ENCODE measurements at places on chromosomes 3 and 15.

DNA sequence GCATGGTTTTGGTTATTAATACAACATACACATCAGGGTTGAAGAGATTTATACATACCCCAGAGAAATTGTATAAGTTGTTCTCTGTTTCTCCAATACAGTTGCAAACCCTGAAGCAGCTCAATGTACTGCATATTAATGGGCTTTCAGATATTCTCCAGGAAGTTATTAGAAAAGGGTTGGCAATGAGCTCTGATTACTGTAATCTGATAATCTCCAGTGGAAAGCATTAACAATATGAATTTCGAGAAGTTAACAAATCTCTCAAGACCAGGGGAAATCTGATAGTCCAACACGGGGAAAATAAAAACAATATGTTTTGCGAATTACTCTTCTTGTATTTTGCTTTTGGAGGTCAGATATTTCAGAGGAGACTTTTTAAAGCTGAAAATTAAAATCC lies 950.1 kb downstream of the TBL1XR1 start:
- DNase-seq, result no peak

DNA sequence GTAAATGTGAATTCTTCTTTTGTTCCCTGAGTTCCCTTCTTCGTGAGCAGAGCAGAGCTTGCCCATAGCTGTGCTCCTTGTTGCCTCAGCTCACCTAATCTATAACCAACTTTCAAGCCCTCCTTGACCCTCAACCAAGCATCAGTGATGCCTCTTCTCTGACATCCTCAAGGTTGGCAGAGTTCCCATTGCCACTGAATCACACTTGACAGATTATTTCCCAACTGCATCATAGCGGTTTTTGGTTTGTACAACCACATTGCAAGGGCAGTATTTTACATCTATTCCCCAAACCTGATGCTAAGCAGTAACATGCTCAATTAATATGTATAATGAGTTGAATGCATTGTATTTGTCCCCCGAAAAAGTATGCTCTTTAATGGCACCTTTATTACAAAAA lies 133.0 kb upstream of the SNTN start:
- DNase-seq, result no peak

DNA sequence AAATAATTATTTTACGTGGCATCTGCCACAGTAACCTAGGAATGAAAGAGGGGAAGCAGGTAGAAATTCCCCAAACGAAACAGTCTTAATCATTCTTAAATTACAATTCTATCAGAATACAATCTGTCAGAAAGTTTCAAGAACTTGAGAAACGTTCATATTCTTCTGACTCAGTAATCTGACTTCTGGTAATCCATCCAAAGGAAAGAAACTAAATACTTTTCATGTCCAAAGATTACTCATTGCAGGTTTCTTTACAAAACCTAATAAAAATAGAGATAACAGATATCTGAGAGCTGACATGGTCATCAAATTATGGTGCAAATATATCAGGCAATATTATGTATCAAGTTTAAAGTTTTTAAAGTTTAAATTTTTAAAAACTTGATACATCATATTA lies 109.4 kb downstream of the DLG1 start:
- no peak for DNase-seq

GRCh38 chr3:115217678-115218451 lies 70.8 kb upstream of the ZBTB20 start:
- peak; percentile 41 for DNase-seq

GRCh38 chr15:91866371-91866905 lies 12.9 kb downstream of the SLCO3A1 start:
- DNase-seq, result no peak

GRCh38 chr3:58567251-58567515 lies 10.0 kb downstream of the FAM107A start:
- no peak for DNase-seq

GRCh38 chr3:192273001-192273696 lies 454.2 kb downstream of the FGF12 start:
- DNase-seq, result no peak

DNA sequence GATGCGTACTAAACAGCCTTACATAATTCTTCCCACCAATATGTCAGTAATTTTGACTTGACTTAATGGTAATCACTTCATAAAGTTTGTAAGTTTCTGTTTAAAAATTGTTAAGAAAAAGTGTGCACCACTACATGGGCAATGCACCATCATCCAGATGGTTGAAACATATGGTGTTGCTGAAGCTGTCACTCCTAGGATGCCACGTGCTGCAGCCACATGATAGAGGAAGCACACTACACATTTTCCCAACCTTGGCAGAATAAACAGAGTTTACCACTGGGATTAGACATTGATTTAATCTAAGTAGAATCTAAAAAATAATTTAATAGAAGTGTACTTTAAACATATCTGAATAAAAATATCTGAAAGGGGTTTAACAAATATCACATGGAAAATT lies 1209.9 kb downstream of the NSUN3 start:
- DNase-seq, result no peak

DNA sequence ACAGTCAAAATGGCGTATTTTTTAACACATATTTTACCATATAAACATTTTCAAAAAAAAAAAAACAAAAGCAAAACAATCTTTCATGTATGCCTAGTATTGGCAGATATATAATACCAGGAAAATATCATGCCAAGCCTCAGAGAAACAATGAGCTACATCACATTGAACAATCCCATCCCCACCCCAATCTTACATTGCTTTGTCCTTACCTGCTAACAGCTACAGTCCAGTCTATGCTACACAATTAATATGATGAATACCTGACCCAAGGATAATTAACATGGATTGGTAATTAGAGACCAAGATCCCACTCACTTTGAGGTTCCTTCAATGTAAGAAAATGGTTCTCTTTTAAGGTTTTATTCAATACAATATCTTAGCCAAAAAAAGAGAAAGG lies 7.6 kb upstream of the SATB1 start:
- no peak for DNase-seq

DNA sequence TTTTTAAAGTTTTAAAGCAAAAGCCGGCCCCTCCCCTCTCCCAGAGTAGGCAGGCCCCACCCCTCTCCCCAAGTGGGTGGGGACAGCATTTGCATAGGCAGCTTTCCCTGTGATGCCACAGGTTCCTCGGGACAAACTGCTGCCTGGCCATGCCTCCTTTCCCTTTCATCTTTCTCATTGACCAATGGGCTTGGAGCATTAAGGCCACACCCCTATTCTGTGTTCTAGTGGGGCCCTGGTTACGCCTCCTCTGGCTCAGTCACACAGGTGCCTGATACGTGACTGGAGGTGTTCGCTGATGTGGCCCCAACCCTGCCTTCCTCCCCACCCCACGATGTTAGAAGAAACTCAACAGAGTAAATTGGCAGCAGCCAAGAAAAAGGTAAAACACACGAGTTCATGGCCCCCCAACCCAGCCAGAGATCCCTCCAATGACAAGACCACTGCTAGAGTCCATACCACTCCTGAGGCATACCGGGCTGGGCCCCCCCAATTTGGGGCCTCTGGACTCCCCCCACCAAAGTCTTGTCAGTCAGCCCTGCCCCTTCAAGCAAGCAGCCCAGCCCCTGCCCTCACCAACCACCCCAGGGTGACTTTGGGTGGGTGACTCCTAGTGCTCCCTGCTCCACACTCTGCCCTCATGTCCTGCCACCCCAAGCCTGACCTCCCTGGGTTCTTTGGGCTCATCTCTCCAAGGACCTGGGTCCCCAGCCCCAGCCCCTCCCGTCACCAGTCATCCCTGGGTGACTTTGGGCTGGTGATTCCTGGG lies 62.8 kb upstream of the CSPG4 start:
- DNase-seq, result no peak

- no peak for DNase-seq
These were observed 115.9 kb downstream of the TOP2B start for GRCh38 chr3:25548836-25549235.

GRCh38 chr3:112604536-112604935 lies 36.4 kb downstream of the CCDC80 start:
- DNase-seq, result peak; percentile 14

DNA sequence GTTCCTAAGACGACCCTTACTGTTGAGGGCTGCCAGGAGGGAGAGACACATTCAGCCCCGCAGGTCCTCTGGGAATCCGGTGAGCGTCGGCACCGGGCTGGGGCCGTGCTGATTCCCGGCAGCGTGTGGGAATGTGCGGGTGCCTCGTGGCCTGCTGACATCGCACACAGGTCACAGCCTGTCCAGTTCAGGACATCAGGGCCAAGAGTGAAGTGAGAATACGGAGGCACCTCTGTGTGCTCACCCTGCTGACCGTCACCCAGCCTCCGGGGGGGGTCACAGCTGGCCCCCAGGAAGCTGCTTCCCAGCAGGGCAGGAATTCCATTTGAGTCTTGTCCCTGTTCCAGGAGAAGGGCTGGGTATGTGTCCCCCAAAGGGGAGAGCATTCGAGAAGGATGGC lies 53.6 kb downstream of the PGPEP1L start:
- no peak for DNase-seq

DNA sequence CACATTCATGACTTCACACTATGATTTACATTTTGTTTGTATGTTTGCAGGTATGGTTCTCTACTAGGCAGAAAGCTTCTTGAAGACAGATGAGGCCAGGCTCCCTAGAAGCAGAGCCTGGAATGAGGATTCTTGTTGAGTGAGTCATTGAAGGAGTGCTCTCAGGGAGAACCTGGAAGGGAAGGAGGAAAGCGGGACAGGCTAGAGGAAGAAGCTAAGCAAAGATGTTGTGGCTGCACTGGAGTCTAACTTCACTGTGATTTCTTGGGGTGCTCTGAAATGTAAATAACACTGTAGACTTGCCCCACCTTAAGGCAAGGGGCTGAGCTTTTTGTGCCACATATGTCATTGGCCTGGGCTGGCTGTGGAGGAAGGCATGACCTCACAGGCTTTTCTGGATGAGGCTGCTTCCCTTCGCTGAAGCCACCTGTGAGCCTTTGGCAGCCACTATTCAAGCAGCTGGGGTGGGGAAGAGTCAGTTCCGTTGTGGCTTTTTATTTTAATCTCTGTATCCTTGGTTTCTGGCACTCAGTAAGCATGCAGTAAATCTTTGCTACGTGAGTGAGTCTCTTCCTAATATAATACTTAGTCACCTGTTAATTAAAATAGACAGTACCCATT lies 307.3 kb downstream of the SV2B start:
- peak; percentile 59 for DNase-seq

GRCh38 chr3:181637456-181637855 lies 74.3 kb upstream of the SOX2 start:
- DNase-seq, result no peak

- peak; percentile 39 for DNase-seq
These were observed 56.6 kb upstream of the POMGNT2 start for GRCh38 chr3:43162230-43163084.

DNA sequence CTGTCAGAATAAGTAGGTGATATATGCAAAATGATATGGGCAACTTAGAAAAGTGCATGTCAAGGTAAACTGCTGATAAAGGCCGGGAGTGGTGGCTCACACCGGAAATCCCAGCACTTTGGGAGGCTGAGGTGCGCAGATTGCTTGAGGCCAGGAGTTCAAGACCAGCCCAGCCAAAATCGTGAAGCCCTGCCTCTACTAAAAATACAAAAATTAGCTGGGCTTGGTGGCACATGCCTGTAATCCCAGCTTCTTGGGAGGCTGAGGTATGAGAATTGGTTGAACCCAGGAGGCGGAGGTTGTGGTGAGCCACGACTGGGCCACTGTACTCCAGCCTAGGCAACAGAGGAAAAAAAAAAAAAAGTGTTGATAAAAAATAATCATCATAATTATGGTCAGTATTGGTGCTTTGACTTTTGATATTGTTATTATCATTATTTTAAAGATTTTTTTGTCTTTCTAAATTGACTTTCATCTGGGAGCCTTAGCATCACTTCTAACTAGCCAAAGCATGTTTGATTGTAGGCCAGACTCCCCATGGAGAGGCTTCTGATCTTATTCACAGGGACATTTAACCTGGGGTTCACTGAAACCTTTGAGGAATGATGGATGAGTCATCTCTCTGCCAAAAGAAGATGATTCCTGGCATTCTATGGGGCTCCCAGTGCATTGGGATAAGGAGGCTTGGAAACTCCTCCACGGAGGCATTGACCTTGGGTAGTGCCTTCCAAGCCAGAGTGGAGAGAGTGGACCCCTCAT lies 5.6 kb downstream of the ZBTB38 start:
- DNase-seq, result peak; percentile 5

DNA sequence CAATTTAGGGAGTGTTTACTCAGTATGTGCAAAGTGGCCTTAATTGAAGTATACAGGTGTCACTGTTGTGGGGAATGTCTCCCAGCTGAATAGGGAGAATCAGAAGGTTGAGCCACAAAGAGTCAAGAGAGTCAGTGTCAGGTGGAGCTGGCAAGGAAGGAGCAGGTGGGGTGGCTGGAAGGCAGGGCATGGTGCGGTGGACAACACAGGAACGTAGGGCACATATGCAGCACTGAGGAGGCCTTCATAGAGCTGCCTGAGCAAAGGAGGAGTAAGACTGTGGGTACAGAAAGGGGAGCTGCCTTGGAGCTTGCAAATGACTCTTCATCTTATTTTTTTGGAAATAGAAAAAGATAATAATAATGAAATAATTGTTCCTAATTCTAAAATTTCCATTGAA lies 20.0 kb downstream of the ARHGEF3 start:
- no peak for DNase-seq

- DNase-seq, result no peak
These were observed 545.3 kb downstream of the GBE1 start for GRCh38 chr3:81216192-81216591.

DNA sequence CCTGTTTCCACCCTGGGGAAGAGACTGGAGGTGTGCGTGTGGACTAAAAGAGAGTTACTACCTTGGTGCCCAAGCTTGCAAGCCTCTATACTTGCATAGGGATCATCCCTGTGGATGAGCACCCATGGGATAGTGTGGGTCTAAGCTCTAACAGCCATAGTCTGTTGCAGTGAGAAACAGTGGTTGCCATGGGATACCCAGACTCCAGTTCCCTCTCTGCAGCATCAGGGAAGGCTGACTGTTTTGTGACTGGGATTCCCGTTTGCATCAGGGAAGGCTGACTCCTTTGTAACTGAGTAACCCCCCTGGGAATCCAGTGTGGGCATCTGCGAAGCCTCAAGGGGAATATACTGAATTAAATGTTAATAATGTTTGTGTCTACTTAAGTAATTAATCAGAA lies 196.1 kb downstream of the ZNF621 start:
- DNase-seq, result no peak

DNA sequence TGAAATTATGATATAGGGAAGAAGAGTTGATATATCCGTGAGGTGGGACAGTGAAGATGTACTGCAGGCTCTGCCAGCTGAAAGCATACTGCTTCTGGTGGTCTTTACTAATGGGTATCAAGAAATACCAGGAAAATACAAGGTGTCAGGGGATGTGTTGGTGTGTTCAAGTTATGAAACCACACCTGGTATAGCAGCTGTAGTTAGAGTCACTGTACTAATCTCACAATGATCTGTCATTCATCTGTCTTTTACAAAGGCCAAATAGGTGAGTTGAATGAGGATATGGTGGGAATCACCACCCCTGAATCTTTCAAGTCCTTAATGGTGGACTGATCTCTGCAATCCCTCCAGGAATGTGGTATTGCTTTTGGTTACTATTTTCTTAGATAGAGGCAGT lies 152.7 kb downstream of the NFKBIZ start:
- no peak for DNase-seq

DNA sequence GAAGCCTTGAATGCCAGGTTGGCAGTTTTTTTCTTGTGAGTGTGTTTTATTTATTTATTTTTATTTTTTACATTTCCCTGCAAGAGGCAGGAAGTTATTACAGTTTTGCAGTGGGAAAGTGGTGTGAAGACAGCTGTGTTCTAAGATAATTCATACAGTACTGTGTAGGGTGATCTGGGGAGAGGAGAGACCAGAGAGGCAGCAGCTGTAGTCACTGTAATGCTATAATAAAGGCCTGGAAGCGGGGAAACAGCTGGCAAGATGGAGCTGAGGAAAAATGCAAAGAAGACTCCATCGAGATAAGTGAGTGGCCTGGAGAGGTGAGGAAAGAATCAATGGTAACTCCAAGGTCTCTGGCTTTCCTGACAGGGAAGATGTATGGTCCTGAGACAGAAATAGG lies 23.1 kb downstream of the CNTN3 start:
- DNase-seq, result no peak

Measured in LoVo (cell line).